ENCODE measurements at places on chromosomes 11 and 22. TPM values are rescaled to one million over a fixed set of nuclear protein-coding genes. Genes with fewer than 3 reads are reported as not detected.

The PNPLA5 gene
- not detected for total RNA-seq

The CASP1 gene
- 9.6 TPM for total RNA-seq

The P4HA3 gene
- total RNA-seq = 43.8 TPM

The SLC5A4 gene
- 2.6 TPM for total RNA-seq

The MMP8 gene
- not detected for total RNA-seq
